ENCODE measurements at places on chromosomes 2 and 18. TPM values are rescaled to one million over a fixed set of nuclear protein-coding genes. Genes with fewer than 3 reads are reported as not detected.

PTPN4 gene
- total RNA-seq = 73.7 TPM

PRSS56 gene
- total RNA-seq = not detected

LIMS3 gene
- 2.0 TPM for total RNA-seq

TP53I3 gene
- 11.7 TPM for total RNA-seq

GNLY gene
- 4.8 TPM for total RNA-seq

- H3K4me1 ChIP-seq = no peaks in the 10 kb centered on the region
- H3K4me3 ChIP-seq = no peak overlapping the region
- H3K27me3 ChIP-seq = no peaks in the 10 kb centered on the region
- no peak for DNase-seq
- no peak overlapping the region for H3K27ac ChIP-seq
- H3K36me3 ChIP-seq = no peaks in the 10 kb centered on the region
Measured at GRCh38 chr18:52208646-52209045, 131.4 kb upstream of the DCC start.

DNA sequence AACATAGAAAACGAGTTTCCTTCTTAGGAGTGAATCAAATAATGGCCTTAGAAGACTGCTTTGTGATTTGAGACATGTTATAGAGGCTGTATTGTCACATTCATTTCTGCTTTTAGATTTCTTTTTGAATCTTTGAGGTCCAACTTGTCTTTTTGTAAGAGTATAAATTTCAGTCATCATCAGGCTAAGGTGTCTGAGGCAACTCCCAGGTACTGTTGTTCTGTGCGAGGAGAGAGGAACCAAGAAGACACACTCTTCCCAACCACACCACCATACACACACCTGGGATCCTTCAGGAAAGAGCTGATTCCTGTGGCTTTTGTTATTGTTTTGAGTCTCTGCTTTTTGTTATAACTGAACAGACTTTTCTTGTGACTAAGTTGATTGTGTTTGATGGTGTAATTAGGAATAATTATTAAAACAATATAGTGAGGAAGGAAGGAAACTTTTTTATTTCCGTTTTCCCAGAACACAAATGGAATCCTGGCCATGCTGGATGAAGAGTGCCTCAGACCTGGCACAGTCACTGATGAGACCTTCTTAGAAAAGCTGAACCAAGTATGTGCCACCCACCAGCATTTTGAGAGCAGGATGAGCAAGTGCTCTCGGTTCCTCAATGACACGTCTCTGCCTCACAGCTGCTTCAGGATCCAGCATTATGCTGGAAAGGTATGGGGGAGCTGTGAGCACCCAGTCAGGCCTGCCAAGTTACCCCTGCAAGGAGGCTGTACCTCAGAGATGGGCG lies 140.4 kb downstream of the MYO1B start:
- no peak for DNase-seq
- H3K36me3 ChIP-seq = peaks cover 13% of the 10 kb centered on the region
- H3K27ac ChIP-seq = no peak overlapping the region
- H3K4me3 ChIP-seq = no peak overlapping the region
- H3K27me3 ChIP-seq = no peaks in the 10 kb centered on the region

DNA sequence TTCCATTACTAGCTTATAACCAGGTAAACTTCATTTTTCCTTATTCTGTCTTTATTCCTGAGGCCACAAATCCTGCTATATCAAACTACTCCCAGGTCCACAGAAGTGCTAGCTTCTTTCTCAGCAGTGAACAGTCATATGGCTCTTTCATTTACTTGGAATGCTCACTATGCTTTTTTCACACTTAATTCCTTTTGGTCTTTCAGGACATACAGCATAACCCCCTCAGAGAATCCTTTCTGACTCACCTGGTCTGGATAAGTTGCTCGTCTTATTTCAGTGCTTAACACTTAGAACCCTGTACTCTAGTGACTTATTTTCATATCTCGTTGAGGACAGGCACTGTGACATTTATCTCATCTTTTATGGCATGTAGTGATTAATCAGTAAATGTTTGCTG lies 325.0 kb upstream of the UBE2E3 start:
- H3K27me3 ChIP-seq = no peaks in the 10 kb centered on the region
- H3K36me3 ChIP-seq = no peaks in the 10 kb centered on the region
- DNase-seq = no peak
- H3K27ac ChIP-seq = no peak overlapping the region
- no peaks in the 10 kb centered on the region for H3K4me1 ChIP-seq
- no peak overlapping the region for H3K4me3 ChIP-seq

DNA sequence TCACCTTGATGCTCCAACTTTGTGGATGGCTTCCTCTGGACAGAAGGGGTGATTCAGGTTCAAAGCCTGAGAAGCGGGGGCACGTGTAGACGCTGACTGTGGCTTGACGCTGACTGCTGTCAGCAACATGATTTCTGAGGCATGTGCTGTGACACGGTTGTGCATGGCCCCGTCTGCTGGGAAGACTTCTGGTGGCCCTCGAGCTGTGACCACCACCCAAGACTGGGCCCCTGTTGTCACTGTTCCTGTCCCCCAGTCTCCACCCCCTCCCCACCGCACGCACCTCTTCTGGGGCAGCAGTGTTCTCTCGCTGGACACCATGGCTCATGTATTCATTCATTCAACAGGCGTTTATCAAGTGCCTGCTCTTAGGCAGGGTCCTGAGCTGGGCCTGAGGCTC lies 245.0 kb downstream of the FAM210A start:
- H3K27ac ChIP-seq = no peak overlapping the region
- H3K4me1 ChIP-seq = no peaks in the 10 kb centered on the region
- no peak for DNase-seq
- no peak overlapping the region for H3K4me3 ChIP-seq
- no peaks in the 10 kb centered on the region for H3K36me3 ChIP-seq

GRCh38 chr2:203756161-203756560 lies 49.7 kb downstream of the CD28 start:
- no peaks in the 10 kb centered on the region for H3K36me3 ChIP-seq
- H3K27me3 ChIP-seq = no peaks in the 10 kb centered on the region
- DNase-seq = no peak
- no peak overlapping the region for H3K4me3 ChIP-seq
- no peaks in the 10 kb centered on the region for H3K4me1 ChIP-seq

DNA sequence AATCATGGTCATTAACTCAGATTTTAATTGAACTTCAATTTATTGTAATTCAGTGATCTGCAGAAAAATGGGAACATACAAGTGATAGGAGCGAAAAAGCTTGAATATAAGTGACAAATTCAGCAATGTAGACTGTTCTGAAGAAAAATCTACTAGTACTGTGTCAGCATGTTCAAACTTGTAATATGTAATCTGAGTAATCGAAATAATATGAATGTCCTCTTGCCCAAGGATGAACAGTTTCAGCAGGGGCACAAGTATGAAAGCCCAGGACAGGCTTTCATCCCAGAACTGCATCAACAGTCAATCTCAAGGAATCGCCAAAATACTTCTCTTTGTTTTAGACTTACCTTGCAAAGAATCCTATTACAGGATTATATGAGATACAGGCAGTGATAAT lies 1110.5 kb downstream of the LRP1B start:
- no peaks in the 10 kb centered on the region for H3K27me3 ChIP-seq
- no peaks in the 10 kb centered on the region for H3K36me3 ChIP-seq
- H3K27ac ChIP-seq = peak overlapping the region; percentile 78
- H3K4me1 ChIP-seq = no peaks in the 10 kb centered on the region
- H3K4me3 ChIP-seq = no peak overlapping the region
- DNase-seq = no peak

- no peak for DNase-seq
- no peaks in the 10 kb centered on the region for H3K27me3 ChIP-seq
- H3K4me1 ChIP-seq = no peaks in the 10 kb centered on the region
- H3K27ac ChIP-seq = no peak overlapping the region
- no peaks in the 10 kb centered on the region for H3K36me3 ChIP-seq
Measured at GRCh38 chr2:146652311-146652710, 1192.5 kb upstream of the ACVR2A start.

GRCh38 chr18:25563816-25564683 lies 212.1 kb upstream of the ZNF521 start:
- peaks cover 12% of the 10 kb centered on the region for H3K4me1 ChIP-seq
- H3K4me3 ChIP-seq = no peak overlapping the region
- H3K27me3 ChIP-seq = no peaks in the 10 kb centered on the region
- DNase-seq = no peak

DNA sequence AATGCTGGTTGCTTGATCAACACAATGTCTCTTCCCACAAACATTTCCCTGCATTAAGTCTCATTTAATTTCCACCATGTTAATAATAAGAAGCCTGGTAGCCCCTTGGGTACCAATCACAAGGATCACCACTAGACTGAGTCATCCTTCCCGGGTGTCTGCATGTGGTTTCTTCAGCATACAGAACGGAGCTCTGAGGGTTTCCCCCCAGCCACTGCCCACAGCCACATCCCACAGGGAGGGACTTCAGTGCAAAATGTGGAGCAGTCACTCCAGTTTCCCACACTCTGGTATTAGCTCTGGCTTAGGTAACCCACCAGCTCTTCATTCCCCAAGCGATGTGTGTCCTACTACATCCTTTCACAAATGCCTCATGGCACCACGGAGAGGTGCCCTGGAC lies 42.7 kb upstream of the POLE4 start:
- H3K4me1 ChIP-seq = peaks cover 4% of the 10 kb centered on the region
- H3K36me3 ChIP-seq = no peaks in the 10 kb centered on the region
- no peak overlapping the region for H3K4me3 ChIP-seq
- H3K27ac ChIP-seq = no peak overlapping the region
- no peak for DNase-seq
- H3K27me3 ChIP-seq = peaks cover 14% of the 10 kb centered on the region

GRCh38 chr2:228599297-228599696 lies 417.8 kb upstream of the SPHKAP start:
- H3K36me3 ChIP-seq = no peaks in the 10 kb centered on the region
- no peak overlapping the region for H3K4me3 ChIP-seq
- no peak overlapping the region for H3K27ac ChIP-seq
- DNase-seq = no peak
- no peaks in the 10 kb centered on the region for H3K27me3 ChIP-seq

GRCh38 chr2:137321566-137321965 lies 556.2 kb downstream of the THSD7B start:
- H3K4me3 ChIP-seq = no peak overlapping the region
- H3K27me3 ChIP-seq = no peaks in the 10 kb centered on the region
- no peak for DNase-seq
- no peaks in the 10 kb centered on the region for H3K36me3 ChIP-seq
- H3K4me1 ChIP-seq = no peaks in the 10 kb centered on the region

DNA sequence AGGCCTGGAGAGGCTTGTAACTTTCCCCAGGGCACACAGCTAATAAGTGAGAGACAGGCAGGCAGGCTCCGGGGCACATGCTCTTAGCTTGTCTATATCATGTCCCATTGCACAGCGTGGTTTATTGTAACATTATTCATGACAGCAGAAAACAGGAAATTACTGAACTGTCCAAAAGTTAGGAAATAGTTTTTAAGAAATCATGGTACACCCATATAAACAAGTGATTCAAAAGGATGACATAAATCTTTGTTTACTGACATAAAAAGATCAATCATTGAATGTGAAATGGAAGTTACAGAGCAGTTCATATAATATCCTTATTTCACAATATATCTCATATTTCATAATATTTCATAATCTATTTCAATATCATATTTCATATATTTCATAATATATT lies 34.3 kb upstream of the TXNDC2 start:
- H3K36me3 ChIP-seq = no peaks in the 10 kb centered on the region
- peaks cover 51% of the 10 kb centered on the region for H3K4me1 ChIP-seq
- DNase-seq = no peak
- no peaks in the 10 kb centered on the region for H3K27me3 ChIP-seq
- H3K27ac ChIP-seq = peak overlapping the region; percentile 35

DNA sequence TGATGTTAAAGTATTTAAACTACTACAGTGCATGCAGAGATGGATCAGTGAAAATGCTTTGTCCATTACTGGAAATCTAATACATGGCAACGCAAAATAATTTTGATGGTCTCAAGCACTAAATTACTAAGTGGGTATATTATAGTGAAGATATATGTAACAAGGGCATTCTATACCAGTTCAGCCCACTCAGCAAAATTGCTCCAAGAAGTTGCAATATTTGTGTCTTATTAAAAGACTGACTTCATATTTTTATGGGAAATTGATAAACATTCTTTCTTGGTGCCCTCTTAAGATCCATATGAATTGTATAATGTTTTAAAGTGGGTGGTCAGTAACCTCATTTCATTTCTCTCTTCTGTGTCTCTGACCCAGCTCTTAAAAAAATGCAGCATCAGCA lies 343.1 kb upstream of the MEX3C start:
- no peaks in the 10 kb centered on the region for H3K36me3 ChIP-seq
- no peak overlapping the region for H3K4me3 ChIP-seq
- H3K27ac ChIP-seq = no peak overlapping the region
- H3K4me1 ChIP-seq = no peaks in the 10 kb centered on the region
- H3K27me3 ChIP-seq = no peaks in the 10 kb centered on the region

DNA sequence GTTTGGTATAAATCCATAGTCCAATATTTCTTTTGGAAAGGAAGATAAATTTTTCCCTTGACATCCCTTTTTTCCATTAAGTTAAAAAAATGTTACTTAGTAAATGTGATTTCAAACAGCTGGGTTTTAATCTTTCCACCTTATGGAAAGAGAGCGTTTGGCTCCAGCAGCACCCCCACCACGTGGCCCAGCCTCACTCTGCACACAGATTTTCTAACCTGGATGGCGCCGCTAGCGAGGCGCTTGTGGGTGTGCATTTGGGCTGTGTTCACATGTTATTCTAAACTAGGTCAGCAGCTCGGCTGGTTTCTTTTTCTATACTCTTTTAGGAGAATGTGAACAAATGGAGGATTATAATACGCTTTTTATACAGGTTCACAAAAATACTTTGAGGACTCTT lies 218.0 kb downstream of the LDLRAD4 start:
- no peaks in the 10 kb centered on the region for H3K4me1 ChIP-seq
- no peaks in the 10 kb centered on the region for H3K36me3 ChIP-seq
- H3K4me3 ChIP-seq = no peak overlapping the region
- H3K27ac ChIP-seq = no peak overlapping the region

GRCh38 chr2:33219850-33220275 lies 256.6 kb upstream of the RASGRP3 start:
- DNase-seq = no peak
- H3K27ac ChIP-seq = no peak overlapping the region
- H3K4me3 ChIP-seq = no peak overlapping the region
- H3K36me3 ChIP-seq = no peaks in the 10 kb centered on the region
- H3K4me1 ChIP-seq = peaks cover 13% of the 10 kb centered on the region
